Right forelimb (tissue), 1 donor: ENCODE measurements at places on chromosomes 7 and 10.

GRCh38 chr7:151274396-151274795 is 25.9 kb upstream of the SMARCD3 start:
- no peak for DNase-seq

DNA sequence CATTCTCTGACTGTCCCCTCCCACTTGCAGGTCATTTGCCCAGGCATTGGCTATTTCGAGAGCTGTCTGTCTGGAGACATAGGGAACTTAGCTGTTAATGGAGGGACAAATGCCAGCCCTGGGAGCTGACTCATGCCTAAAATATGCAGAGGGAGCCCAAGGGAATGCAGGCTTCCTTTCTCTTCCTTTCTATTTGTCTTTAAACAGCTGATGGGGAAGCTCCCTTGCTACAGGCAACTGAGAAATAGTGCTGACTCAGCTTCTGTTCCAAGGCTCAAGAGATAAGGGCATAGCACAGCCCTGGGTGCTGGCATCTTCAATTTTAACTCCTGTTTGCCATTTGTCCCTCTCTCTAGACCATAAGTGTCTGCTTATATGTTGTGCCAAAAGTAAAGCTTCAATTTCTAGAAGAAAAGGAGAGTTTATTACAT is 82.7 kb upstream of the C1GALT1 start:
- peak; percentile 69 for DNase-seq

DNA sequence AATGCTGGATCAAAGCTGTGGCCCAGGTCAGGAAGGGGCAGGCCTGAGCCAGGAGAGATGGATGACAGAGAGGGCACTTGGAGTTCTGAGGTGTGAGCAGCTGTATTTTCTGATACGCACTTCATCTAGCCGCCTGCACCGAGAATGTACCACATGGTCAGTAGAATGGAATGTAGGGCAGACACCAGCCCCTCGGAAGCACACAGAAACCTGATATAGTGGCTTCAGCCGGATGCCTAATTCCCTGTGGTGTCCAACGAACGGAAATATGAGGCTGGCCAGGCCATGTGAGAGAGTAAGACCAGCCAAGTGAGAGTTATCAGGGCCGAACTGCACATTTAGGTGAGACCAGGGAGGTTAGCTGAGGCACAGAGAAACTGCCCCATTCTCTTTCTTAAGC is 46.7 kb upstream of the PLCE1 start:
- peak; percentile 54 for DNase-seq

DNA sequence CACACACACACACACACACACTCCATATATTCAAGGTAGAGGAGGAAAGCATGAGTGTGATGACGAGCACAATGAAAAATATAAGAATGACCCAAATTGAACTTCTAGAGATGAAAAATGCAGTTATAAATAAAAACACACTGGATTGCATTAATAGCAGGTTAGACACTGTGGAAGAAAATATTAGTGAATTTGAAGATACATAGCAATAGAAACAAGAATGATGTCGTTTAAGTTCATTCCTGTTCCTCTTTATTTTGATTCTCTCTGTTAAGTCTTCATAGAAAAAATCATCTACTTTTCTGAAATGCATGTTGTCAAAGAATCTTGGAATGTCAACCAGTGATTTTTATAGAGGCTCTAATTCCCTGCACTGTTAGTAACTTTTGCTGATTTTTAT is 78.4 kb downstream of the BTAF1 start:
- no peak for DNase-seq

DNA sequence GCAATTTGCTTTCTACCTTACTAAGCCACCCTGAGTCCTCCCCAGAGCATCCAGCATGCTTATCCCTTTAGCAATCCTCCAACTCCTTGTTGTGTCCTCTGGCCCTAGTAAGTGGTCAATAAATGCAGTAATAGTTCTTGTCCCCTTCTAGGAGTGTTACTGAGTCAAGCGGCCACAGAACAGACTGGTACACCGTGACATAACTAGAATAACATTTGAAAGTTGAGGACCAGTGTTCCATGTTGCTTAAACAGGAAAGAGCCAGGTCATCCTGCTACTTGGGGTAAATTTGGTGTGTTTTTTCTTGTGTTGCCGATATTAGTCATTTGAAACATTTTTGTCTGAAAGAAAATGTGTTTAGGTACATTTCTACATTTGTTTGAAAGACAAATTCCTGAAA is 4.8 kb upstream of the CDK6 start:
- no peak for DNase-seq

- peak; percentile 34 for DNase-seq
Observed at GRCh38 chr10:43339136-43339535, 32.3 kb upstream of the FXYD4 start.

GRCh38 chr7:77895905-77896304 is 97.3 kb downstream of the PHTF2 start:
- DNase-seq, result no peak

GRCh38 chr7:28955718-28956607 is 2.2 kb downstream of the TRIL start:
- DNase-seq, result peak; percentile 89

- DNase-seq, result no peak
Observed at GRCh38 chr7:30888747-30889146, 22.9 kb upstream of the AQP1 start.

- no peak for DNase-seq
Observed at GRCh38 chr10:80196270-80196949, 8.9 kb downstream of the ANXA11 start.

GRCh38 chr7:151340794-151341356 is 737 bp upstream of the NUB1 start:
- DNase-seq, result no peak

DNA sequence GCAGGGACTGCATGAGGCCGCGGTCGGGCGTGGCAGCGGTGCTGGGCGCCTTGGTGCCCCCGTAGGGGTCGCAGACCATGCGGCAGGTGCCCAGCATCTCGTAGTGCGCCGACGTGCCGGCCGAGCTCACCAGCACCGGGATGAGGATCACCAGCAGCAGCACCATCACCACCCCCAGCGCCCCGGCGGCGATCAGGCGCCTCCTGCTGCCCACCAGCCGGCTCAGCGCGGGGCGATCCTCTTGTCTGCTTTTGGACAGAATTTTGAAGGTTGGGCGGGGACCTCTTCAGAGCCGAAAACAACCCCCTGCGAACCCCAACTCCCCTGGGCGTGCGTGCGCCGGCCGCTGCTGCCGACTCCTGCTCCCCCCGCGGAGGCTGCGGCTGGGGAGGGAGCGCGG is 779 bp downstream of the C1QL3 start:
- peak; percentile 54 for DNase-seq

DNA sequence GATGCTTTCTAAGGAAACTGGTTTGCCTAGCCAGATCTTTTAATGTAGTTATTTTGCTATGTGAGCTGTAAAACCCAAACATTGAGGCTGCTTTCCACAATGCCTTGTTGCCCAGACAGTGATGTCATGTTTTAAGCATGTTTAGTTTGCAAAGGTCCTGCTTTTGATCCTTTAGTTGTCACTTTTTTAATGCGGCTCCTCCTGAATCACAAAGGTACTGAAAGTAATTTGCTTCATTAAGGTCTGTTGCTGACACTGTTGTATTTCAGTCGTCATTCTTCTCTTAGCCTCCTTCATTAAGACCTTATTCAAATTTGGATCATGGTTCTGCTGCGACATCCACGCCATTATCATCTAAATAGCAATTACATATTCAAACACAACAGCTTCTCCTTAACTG is 10.6 kb downstream of the RPA3 start:
- no peak for DNase-seq

DNA sequence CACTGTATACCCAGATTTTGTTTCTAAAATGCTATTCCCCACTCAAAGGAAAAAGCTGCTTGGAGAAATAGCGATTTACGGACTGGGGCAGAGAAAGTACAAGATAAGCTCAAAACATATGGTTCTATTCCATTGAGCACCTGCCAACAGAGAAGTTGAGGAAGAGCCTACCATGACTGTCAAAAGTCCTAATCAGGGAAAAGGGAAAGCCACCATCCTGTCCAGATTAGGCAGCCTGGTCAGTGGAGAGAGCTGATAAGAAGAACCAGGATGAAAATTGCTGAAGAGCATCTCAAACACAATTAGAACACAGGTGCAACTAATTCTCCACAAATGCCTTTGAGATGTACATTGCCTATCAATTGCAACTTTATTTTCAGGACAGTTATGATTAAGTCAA is 104.1 kb downstream of the MYOF start:
- no peak for DNase-seq

- DNase-seq, result no peak
Observed at GRCh38 chr10:123741146-123741545, 75.0 kb downstream of the GPR26 start.

DNA sequence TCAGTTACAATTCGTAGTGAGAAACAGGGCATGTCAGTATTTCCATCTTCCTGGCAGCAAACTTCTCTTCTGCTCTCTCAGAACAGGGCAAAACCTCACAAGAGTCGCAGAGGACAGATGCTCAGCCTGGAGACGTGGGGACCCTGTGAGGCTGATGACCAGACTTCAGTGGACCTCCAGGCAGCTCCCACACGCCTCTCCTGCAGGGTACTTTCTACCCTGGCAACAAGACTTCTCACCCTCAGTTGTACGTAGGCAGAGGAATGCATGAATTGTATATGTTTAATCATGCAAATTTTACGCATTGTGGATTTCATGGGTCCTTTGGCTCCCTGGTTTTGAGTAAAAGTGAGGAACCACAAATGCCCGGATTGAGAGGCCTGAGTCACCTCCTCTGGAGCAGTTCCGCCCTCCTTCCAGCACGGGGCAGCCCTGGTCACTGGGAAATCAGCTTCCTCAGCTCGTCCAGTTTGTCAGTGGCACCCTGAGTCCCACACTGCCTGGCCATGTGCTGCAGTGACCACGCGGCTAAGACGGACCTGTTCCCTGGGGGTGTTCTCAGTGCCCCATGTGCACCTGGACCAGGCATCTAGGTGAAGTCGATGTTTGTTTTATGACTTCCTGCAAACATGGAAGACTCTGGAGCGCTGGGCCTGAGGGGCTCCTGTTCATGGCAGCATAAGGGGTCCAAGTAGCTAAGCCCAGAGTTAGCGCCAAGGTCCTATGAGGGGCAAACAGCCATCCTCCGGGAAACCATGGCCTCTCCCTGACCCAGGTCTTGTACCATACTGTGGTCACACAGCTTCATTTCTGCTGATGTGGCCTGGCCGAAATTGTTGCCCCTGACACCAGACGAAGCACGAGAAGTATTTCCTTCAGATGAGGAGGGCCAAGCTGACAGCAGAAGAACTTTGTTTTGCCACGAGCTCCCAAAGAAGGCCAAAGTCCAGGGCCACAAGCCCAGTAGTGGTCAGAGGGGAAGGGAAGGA is 165.1 kb downstream of the TNS3 start:
- DNase-seq, result peak; percentile 40

DNA sequence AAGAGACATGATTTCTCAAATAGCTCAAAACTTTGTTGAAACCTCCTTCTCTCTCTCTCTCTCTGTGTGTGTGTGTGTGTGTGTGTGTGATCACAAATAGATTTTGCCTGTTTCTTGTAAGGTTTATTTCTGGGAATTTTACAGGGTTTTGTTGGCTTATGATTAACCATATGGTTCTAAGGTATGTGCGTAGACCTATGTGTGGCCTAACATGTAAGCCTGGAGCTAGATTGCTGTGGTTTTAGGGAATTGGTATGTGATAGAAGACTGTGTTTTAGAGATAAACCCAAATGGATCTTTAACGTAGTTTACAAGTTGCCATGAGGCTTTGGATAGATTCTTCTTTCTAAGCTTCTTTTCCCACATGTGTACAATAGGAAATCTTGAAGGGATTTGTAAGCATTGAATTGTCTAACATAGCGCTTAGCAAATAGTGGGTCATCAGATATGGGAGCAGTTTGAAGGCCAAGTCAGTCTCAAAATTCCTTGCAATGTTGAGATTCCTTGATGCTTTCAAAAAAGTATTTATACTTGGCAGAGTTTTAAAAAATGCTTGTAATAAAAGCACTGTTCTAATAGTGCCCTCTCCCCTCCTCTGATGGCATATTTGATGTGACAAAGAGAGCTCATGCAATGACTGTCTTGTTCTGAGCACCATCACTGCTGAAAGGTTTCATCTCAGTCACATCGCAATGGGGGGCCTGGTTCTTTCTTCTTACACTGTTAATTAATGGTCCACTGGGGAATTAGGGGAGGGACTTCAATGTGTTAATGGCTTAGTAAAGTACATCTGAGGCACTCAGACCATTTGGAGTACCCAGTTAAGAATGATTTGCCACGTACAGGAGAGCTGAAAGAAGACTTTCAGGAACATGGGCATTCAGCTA is 118.2 kb downstream of the SNX10 start:
- no peak for DNase-seq

- DNase-seq, result no peak
Observed at GRCh38 chr7:107130487-107131220, 38.1 kb upstream of the HBP1 start.

DNA sequence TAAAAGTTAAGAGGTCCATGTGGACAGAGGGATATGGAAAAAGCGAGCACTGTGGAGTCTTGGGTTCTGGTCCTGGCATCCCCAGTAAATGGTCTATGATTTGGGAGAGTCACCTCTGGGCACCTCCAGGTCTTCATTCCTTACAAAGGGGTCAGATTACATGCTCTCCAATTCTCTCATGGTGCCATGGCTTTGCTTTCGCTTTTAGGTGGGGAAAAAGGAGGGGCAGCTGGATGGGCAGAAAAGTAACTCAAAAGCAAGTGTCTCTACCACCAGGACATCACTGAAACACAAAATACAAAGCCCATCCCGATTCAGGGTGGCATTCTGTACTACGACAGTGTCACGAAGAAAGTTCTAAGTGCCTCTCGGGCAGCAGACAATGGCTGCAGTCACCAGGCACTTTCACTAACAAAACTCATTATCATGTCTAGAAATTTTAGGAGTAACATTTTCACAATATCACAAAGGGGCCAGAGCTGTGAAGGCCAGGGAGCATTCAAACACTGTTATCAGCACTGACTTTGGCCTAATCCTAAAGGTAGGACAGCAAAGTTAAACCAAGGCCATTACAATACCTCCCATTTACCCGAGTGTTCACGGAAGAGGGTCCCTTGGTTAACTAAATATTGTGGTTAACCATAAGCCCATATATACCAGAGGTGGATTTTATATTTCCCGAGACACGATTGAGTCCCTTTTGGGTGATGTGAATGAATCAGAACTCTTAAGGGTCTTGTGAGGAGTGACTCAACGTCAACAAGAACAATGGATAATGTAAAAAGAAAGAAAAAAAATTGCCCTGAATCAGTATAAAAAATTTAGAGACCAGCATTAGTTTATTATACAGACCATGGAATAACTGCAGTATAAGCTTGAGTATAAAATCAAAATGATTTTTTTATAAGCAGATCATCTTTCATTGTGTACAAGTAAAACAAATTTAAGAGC is 2.5 kb downstream of the PSAP start:
- no peak for DNase-seq

DNA sequence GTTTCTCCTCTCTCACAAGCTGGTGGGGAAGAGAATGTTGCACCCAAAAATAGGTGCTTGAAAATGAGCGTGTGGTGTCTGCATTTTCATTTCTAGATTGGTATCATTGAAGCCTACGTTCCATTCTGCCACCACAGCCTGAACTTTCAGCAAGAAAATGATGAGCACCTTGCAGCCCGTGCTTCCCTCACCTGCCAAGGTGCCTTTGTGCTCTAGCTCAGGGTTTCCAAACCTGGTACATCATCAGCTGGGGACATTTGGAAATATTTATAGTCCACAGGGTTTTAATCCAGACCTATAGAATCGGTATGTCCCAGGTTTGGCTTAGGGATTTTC is 701.2 kb downstream of the AUTS2 start:
- DNase-seq, result no peak

GRCh38 chr7:157268540-157268939 is 68.3 kb upstream of the DNAJB6 start:
- peak; percentile 32 for DNase-seq
